ENCODE measurements at places on chromosomes 7 and 10.
A peak's percentile ranks its signal among the peaks of the same experiment; 100 is the strongest.

DNA sequence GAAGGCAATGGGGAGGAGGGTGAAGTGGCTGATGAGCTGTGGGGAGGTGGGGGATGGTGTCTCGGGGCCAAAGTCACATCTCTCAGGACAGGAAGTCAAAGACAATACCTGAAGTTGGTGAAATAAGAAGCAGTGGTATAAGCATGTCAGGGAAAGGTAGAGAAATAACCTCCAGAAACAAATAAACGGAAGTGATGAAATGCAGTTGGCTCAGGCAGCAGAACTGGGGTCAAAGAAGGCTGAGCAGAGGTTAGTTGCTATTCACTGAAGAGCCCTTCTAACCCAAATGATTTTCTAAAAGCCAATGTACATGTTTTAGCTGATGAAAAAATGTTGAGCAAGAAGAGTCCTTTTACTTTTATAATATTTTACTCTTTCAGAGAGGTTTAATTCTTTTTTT lies 78.6 kb upstream of the ADRB1 start:
- DNase-seq: no peak

- no peak for DNase-seq
Measured at GRCh38 chr10:69730251-69731156, 71.2 kb upstream of the COL13A1 start.

GRCh38 chr10:103929381-103929921 lies 11.5 kb upstream of the STN1 start:
- no peak for DNase-seq

- DNase-seq: no peak
Measured at GRCh38 chr10:35232527-35232926, 103.8 kb upstream of the CCNY start.

GRCh38 chr10:81996927-81997326 lies 121.9 kb downstream of the NRG3 start:
- no peak for DNase-seq

- no peak for DNase-seq
Measured at GRCh38 chr7:139505563-139505962, 17.9 kb upstream of the CLEC2L start.

GRCh38 chr10:86337121-86337601 lies 29.4 kb downstream of the GRID1 start:
- no peak for DNase-seq

GRCh38 chr7:130020434-130020833 lies 30.7 kb downstream of the ZC3HC1 start:
- no peak for DNase-seq

- no peak for DNase-seq
Measured at GRCh38 chr10:97109547-97109946, 76.2 kb downstream of the SLIT1 start.

- no peak for DNase-seq
Measured at GRCh38 chr7:142443216-142444010, 185.6 kb upstream of the PRSS58 start.

DNA sequence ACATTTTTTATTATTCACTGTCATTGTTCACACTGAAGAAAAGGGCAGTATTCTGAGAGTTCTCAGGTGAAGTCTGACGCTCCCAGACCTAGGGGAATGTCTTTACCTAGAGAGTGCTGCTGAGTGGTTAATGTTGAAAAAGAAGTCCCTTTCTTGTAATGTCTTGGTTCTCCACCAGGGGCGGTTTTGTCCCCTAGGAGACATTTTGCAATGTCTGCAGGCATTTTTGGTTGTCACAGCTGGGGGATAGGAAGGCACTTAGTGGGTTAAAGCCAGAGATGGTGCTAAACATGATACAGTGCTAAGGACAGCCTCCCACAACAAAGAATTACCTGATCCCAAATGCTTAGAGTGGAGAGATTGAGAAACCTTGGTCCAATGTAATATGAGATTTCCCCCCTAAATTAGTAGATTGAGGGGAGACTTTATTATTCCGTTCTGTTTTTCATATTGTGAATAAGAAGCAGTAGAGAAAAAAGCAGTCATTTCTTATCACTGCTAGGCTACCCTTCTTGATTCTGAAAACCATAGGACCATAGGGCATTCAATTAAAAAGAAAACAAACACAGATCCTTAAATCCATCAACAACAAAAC lies 13.1 kb downstream of the UMAD1 start:
- DNase-seq: peak; percentile 44

DNA sequence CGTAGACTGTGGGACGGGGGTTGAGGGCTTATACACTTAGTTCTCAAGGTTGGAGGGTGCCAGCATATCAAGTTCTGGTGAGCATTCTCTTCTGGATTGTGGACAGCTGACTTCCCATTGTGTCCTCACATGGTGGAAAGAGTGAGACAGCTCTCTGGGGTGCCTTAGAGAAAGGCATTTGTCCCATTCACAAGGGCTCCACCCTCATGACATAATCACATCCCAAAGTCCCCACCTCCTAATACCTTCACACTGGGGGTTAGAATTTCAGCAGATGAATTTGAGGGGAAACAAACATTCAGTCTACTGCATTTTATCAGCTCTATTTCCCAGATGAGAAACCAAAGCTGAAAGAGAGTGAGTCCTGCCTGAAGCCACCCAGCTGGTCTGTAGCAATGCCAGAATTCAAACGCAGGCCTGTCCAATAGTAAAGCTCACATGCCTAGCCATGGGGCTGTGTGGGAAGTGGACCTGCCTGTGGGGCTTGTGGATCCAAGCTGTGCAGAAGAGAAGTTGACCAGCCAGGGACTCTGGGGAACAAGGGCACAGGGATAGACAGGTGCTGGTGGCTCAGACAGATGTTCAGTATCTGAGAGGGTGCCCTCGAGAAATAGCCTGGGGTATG lies 34.9 kb upstream of the LOXL4 start:
- no peak for DNase-seq

DNA sequence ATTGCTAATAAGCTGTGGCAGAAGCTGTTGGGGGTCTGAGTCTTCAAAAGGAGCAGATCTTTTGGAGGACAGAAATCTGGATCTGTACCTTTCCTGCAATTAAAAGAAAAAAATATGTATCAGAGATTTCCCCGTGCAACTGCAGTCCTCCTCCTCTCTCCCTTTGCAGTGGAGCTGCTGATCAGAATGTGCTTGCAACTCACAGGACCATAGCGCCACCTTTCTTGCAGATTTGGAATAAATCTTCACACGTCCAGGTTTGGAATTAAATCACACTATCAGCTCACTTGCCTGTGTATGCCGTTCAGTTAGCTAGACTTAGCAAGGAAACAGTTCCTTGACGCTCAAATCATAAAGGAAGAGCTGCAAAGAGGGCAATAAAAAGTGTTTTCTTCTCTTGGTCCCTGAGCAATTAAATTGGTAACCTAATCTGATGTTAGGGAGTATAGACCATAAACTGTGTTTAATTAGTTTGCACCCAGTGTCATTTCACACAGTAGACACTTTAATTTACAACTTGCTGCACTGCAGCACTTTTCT lies 77.4 kb downstream of the PON1 start:
- peak; percentile 10 for DNase-seq

DNA sequence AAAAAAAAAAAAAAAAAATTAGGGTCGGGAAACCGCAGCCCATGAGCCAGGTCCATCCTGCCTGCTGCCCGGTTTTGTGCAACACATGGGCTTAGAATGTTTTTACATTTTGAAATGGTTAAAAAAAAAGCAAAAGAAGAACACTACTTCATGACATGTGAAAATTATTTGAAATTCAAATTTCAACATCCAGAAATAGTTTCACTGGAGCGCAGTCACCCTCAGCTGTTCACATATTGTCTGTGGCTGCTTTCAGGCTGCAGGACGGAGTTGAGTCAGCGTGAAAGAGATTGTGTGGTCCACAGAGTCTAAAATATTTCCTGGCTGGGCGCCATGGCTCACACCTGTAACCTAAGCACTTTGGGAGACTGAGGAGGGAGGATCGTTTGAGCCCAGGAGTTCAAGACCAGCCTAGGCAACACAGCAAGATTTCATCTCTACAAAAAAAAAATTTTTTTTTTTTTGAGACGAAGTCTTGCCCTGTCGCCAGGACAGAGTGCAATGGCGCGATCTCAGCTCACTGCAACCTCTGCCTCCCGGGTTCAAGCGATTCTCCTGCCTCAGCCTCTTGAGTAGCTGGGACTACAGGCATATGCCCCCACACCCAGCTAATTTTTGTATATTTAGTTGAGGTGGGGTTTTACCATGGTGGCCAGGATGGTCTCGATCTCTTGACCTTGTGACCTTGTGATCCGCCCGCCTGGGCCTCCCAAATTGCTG lies 63.9 kb upstream of the ECHDC3 start:
- DNase-seq: no peak

DNA sequence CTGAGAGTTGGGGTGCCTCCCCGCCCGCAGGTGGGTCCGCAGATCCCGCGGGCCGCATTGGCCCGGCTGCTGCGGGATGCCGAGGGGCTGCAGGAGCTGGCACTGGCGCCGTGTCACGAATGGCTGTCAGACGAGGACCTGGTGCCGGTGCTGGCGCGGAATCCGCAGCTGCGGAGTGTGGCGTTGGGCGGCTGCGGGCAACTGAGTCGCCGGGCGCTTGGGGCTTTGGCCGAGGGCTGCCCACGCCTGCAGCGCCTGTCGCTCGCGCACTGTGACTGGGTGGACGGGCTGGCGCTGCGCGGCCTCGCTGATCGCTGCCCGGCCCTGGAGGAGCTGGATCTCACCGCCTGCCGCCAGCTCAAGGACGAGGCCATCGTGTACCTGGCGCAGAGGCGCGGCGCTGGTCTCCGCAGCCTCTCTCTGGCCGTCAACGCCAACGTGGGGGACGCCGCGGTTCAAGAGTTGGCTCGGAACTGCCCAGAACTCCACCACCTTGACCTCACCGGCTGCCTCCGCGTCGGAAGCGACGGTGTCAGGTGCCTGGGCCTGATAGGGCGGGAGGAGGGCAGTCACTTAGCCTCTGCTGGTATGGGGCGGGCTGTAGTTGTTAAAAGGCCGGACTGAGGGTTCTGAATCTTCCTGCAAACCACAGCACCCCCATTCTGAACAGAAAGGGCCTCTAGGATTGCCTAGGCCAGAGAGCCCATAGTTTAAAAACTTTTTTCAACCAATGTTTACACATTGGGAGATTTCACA lies 1.3 kb downstream of the FBXL15 start:
- DNase-seq: no peak

DNA sequence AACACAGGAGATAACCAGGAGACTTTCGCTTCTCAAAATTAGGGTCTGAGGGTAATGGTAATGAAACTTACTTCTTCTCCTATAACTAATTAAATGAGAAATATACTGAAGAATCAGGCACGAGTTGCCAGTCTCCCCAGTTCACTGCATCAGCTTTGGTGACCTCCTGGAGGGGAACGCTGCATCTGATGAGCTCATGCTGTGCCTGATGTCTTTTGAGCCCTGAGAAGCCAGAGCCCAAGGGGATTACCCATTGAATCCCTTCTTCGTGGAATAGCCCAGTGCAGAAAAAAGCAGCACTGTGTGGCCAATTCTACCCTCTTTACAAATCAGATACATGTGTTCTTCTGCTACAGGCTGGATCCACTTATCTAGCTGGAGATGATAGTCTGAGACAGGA lies 45.1 kb downstream of the CYP2C9 start:
- DNase-seq: no peak

Data from CD4-positive, alpha-beta T cell treated with Interleukin-4 for 4 hours (primary cell).